Mucosa of gallbladder (tissue), 1 donor: ENCODE measurements at places on chromosomes 4 and X.

- no peak for DNase-seq
These were observed 27.4 kb upstream of the CLDN24 start for GRCh38 chr4:183349673-183350072.

DNA sequence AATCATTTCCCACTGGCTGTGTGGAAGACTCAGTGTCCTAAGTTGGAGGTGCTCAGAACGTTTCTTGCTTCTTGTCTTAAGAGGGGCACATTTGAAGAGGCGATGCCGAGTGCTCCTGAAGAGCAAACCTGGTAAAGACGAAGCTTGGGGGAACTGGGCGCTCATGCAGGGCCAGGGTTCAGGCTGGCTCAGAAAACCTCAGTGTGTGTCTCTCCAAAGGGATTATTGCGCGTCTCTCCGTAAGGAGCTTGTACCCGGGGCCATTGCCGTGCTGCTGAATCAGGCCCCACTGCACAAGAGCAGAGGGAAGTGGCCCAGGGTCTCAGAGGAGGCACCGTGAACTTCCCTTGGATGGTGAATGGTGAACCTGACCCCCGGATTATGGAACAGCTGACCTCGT lies 44.4 kb downstream of the PSAPL1 start:
- DNase-seq: no peak

- peak; percentile 42 for DNase-seq
These were observed 4.2 kb downstream of the PRDM8 start for GRCh38 chr4:80201252-80202151.

DNA sequence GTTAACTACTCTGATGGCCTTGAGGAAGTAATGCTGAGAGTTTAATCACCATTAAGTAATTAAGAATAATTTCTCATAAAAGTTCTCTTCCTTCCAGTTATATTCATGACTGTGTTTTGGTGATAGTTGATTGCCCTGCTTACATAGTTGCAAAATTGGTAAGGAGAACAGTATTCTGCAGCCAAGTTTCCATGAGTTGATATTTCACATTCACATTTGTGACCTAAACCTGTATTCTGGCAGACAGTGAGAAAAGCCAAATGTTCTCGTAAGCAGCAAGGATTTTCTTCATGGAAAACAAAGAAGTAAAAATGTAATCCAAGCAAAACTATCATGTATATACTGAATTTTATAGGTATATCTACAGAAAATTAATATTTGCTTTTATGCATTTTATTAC lies 187.8 kb upstream of the NUDT6 start:
- no peak for DNase-seq

- DNase-seq: no peak
These were observed 132.3 kb upstream of the VCX3A start for GRCh38 chrX:6667048-6667768.

- no peak for DNase-seq
These were observed 89.4 kb downstream of the ABLIM2 start for GRCh38 chr4:8069102-8069752.

DNA sequence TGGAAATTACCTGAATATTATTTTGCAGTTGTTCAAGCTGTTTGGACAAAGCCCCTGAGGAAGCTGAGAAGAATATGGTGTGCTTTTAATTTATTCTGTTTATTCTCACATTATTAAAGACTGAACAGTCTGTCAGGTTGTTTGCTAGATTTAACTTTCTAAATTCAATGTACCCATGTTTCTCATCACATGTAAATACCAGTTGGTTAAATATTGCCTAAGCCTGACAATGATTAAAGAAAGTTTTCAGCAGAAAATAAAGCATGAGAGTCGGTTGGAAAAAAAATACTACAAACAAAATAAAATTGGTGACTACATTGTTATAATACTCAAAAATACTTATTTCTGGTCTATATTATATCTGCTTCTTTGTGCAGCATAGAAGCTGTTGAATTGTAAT lies 1974.7 kb downstream of the ARAP2 start:
- no peak for DNase-seq

- peak; percentile 62 for DNase-seq
These were observed 61.1 kb upstream of the VAMP7 start for GRCh38 chrX:155819966-155820491.

GRCh38 chr4:1953335-1953734 lies 55.4 kb downstream of the NELFA start:
- DNase-seq: no peak

DNA sequence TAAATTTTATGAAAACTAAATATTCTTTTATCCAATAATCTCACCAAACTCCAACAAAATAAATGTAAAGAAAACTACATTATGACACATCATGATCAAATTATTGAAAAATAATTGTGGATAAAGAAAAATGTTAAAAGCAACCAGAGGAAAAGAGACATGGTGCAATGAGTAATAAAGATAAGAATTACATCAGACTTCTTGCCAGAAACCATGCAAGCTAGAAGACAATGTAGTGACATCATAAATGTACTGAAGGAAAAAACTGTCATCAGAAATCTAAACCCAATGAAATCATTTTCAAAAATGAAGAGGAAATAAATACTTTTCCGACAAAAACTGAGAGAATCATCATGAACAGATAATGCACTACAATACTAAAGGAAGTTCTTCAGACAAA lies 135.9 kb upstream of the EOLA2 start:
- no peak for DNase-seq

GRCh38 chrX:1592470-1593142 lies 1.2 kb downstream of the AKAP17A start:
- DNase-seq: no peak

GRCh38 chr4:5118994-5119835 lies 67.9 kb downstream of the STK32B start:
- no peak for DNase-seq

DNA sequence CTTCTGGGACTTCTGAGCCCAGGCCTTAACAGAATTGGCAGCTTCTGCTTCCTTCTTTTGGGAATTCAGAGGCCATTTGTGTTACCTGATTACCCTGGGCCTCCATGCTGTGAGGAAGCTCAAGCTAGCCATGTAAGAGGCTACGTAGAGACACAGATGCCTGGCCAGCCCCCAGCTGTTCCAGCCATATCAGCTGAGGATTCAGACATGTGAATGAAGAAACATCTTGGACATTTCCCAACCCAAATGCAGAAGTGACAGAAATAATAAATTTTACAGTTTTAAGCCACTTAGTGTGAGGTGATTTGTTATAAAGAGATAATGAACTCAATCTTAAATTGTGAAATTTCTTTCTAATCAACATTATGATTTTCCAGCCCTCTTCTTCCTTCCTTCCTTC lies 18.7 kb upstream of the ZNF827 start:
- no peak for DNase-seq

- no peak for DNase-seq
These were observed 624.3 kb upstream of the TENM3 start for GRCh38 chr4:181618896-181619295.

- DNase-seq: no peak
These were observed 119.9 kb downstream of the EGF start for GRCh38 chr4:110032603-110033002.

- no peak for DNase-seq
These were observed 55.9 kb upstream of the FHDC1 start for GRCh38 chr4:152880263-152880662.

GRCh38 chrX:39871648-39872047 lies 226.1 kb downstream of the BCOR start:
- no peak for DNase-seq

DNA sequence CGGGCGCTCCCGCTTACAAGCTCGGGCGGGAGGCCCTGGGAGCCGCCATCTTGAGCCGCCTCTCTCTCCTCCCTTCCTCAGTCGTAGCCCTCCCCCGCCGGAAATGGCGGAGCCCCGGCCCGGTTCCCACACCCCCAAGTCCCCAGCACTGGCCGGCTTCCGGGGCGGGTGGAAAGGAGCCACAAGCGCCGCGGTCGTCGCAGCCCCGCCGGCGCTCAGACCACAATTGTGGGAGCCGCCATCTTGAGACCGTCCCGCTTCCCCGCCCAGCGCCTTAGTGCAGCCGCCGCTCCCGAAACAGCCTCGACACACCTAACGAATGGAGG lies 531 bp downstream of the HCFC1 start:
- peak; percentile 92 for DNase-seq

GRCh38 chrX:83535417-83536196 lies 27.5 kb downstream of the POU3F4 start:
- DNase-seq: no peak

GRCh38 chrX:54494989-54495813 lies 833 bp downstream of the FGD1 start:
- no peak for DNase-seq

DNA sequence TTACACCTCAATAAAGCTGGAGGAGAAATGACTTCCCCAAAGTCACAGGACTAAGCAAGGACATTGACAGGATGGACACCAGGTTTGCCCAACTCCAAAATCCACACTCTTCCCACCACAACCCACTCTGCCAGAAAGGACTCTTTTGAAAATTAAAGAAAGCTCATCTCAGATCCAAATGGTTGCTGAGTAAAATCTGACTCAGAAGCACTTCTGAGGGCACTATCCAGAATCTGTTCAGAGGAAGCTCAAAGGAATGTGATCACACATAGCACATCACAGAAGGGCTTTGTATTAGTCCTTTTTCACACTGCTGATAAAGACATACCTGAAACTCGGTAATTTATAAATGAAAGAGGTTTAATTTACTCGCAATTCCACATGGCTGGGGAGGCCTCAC lies 155.5 kb downstream of the RAB28 start:
- DNase-seq: no peak

GRCh38 chr4:140754918-140755773 lies 1.0 kb downstream of the TBC1D9 start:
- no peak for DNase-seq

GRCh38 chrX:8639949-8640475 lies 91.9 kb downstream of the ANOS1 start:
- DNase-seq: no peak

DNA sequence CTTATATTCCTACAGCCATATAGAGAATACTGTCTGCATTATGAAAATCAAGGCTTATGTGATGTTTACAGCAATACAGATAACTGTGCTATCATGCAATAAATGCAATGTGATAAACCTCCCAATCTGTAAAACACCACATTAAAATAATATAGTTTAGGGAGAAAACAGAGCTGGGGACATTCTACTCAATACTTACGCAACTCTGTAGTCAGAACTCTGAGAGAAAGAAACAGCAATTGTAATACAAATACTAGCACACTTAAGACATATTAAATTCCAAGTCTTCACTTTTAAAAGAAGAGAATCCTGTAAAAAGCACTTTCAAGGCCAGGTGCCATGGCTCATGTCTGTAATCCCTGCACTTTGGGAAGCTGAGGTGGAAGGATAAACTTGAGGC lies 61.4 kb downstream of the ANKRD17 start:
- DNase-seq: no peak

DNA sequence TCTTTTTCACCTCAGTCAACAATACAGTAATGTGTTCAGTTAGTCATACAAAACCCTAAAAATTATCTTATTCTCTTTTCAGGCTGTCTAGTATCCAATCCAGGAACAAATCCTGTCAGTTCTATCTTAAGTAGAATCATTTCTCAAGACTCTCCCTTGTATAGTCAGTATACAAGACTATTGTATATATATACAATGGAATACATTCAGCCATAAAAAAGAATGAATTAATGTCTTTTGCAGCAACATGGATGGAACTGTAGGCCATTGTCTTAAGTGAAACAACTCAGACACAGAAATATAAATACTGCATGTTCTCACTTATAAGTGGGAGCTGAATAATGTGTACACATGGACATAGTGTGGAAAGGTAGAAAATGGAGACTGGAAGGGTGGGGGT lies 501.2 kb upstream of the ATOH1 start:
- DNase-seq: no peak

DNA sequence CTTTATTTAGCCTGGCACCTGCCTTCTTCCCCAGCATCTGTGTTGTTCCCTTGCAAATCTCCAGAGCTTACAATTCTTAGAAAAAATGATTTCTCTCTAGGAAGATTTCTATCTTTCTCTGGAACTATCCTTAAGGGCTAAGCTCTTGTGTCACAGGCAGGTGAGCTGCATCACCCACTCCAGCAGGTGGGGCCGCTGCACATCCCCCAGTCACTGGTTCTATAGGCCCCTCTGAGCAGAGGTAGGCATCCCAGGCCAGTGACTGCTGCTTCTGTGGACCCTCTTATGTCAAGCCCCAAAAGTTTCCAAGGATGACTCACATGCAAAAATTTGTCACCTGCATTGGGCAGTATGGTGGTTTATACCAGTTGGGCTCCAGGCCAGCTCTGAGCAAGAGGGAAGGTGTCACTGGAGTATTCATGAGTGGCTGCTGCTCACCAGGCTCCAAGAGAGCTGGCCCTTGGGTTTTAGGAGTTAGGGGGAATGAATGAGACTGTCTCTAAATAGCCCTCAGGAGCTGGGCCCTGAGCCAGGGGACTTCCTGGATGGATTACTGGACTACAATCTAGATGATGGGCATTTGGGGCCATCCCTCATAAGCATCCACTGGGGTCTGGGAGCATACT lies 208.1 kb upstream of the EOLA2 start:
- DNase-seq: no peak

- no peak for DNase-seq
These were observed 2.5 kb downstream of the HERC6 start for GRCh38 chr4:88381123-88381522.

- DNase-seq: no peak
These were observed 419.3 kb upstream of the ADGRL3 start for GRCh38 chr4:60780874-60781273.

DNA sequence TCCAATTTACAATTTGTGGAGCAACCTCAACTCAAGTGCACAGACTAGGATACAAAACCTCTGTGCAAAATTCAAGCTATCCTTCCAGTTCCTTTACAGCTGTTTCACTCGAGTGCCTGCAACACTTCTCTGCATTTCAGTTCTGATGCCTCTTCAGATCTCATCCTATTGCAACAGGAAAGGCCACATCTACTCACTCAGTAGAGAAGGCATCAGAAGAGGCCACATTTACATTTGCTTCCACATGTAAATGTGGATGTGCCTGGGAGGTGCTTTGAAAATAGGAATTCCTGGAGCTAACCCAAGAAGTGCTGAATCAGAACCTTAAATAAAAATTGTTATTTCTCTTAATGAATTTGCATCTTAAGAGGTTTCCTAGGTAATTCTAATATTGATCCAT lies 45.8 kb upstream of the SERTM2 start:
- no peak for DNase-seq

DNA sequence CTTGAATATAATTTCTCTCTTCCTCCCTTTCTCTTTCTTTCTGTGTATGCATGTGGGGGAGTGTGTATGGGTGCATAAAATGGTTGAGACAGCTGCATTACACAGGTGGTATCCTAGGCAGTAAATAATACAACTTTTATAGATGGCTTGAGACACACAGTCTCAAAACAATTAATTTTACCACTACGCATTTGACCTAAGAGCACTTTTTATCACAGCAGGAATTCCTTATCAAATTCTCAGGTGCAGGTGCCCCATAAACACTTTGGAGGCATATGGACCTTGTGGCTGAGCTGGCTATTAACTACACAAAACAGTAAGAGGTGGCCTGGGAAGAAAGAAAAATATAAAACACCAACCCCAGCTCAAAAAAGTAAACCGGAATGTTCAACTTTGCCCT lies 91.3 kb downstream of the RASGEF1B start:
- DNase-seq: no peak
